ENCODE measurements at places on chromosomes 3 and 15.

- no peak for DNase-seq
Observed at GRCh38 chr3:40996827-40997710, 202.2 kb upstream of the CTNNB1 start.

DNA sequence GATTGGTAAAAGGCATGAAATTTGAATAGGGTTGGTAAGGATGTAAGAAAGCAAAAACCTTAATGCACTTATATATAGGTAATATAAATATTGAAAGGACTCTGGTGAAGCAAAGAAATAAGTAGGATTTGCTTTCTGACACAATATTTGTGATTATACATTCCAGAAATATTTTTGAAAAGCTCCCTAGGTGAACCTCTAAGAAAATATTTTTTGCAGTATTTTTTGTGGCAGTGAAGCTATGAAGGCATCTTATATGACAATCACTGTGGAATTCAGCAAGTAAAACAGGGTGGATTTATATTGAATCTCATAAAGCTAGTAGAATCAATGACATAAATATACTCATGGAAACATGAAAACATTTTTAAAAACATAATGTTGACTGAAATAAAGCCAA lies 119.6 kb upstream of the EPHA3 start:
- DNase-seq, result no peak

GRCh38 chr3:138767498-138768104 lies 67.1 kb downstream of the PIK3CB start:
- no peak for DNase-seq

DNA sequence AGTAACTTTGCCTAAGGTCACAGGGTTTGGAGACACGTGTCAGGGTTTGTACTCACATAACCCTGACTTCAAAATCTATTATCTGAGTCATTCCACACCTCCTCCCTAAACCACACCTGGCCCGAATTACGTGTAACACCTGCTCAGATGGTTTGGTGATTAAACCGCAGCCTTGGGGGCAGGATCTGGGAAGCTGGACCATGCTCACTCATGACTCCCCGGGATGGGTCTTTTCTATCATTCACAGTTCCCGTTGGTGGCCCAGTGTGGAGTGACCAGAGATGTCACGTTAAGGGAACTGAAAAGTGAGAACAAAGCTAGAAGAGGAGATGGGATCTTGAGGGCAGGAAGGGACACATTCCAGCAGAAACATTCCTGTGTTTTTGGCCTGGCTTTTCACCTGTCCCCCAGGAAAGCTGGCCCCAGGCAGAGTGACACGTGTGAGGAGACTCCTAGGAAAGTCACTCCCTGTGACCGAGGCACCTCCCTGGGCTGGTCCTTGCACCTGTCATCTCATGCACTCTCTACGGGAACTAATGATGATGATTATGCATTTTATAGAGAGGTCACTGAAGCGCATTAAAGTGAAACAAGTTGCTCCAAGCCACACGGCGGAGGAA lies 75.4 kb upstream of the POMGNT2 start:
- DNase-seq, result peak; percentile 56

GRCh38 chr3:187006864-187007630 lies 76.7 kb downstream of the ST6GAL1 start:
- peak; percentile 42 for DNase-seq

DNA sequence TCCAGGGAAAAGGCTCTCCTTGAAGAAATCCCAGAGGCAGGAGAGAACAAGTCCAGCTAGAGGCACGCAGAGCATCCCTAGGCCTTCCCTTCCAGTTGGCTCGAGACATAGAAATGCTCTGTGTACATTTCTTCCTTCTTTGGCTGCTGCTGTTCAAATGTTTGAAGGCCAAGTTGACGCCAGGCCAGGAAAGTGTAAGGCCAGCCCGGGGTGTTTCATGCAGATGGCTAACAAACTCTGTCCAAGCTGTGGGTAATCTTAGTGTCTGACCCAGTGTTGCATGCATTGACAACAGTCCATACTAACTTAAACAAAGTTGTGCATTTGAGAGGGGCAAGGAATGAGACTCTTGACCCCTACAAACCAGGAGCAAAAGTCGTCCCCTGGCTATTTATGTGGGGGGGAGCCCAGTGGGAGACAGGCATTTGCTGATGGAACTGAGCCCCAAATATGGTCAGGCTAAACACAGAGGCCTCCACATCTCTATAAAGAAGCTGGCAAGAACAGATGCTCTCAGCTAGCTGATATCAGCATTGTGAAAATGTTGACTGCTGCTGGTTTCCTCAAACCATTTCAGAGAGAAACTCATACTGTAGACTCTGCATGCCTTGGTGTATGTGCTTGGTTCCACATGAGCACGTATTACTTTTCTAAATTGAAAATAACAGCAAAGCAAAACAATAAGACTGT lies 139.5 kb downstream of the ADAMTS9 start:
- no peak for DNase-seq

GRCh38 chr15:65210770-65211481 lies at the start of gene CILP:
CILP (minus strand) TSS chr15:65211473; CDS start chr15:65209755, 1,718 bp downstream.
- no peak for DNase-seq

Measured in CD4-positive, alpha-beta T cell treated with Interleukin-15 for 4 hours (primary cell).